Kasumi-1 (cell line): ENCODE measurements at places on chromosomes 16 and 17.
A peak's percentile ranks its signal among the peaks of the same experiment; 100 is the strongest.

GRCh38 chr17:64447526-64447925 is 1.4 kb upstream of the MILR1 start:
- DNase-seq, result no peak

GRCh38 chr17:78144147-78144719 is 2.0 kb upstream of the C17orf99 start:
- peak; percentile 97 for DNase-seq

DNA sequence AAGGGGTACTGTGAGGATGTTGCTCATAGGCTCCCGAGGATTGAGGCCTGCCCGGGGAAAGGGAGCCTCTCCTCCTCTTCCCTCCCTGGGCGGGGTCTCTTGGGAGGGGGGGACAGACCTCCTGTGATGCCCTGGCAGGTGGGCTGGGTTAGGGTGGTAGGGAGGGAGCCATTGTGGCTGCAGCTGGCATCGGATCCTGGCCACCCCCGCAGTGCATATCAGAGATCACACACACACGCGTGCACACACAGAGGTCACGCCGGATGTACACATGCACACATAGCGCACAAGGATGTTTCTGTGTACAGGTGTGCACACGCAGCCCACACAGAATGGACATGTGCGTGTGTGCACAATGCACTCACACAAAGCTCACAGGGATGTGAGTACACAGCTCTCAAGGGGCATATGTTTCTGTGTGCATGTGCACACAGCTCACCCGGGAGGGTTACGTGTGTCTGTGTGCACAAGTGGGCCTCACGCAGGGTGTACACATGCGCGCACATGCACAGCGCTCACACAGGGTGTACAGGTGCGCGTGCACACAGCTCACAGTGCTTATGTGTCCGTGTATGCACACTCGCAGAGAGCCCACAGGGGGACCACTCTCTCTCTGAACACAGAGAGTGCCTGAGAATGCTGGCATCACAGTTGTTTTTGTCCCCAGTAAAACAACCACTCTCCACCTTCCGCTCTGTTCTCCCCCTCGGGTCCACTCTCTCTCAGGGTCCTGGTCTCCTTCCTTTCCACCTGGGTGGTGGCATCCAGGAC is 2.4 kb downstream of the GJD3 start:
- no peak for DNase-seq

DNA sequence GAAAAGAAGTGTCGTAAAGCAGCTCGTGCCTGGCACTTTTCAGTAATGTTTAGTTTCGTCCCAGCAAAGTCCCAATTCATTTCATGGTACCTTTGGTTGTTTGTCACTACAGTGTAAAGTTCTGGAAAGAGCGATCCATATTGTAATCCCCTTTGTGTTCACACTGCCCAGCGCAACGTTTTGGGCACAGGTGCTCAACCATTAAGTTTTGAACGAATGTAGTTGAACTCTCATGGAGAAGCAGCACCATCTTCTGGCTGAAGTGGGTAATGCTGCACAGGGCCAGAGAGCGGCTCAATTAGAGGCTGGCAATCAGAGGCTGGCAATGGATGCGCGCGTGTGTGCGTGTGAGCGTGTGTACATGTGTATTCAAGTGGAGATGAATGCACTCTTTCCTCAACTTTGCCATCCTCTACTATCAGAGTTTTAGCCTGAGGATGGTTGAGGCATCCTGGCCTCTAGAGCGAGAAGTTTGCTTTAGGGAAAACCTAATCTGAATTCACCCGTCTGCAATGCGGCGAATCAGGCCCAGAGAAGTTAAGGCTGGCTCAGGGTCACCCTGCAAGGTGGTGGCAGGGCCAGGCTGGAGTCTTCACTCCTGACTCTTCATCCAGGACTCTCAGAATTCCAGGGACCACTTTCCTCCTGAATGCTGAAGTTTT is 29.9 kb downstream of the DYNLL2 start:
- DNase-seq, result peak; percentile 64

GRCh38 chr17:45369421-45369820 is 52.6 kb upstream of the MAP3K14 start:
- DNase-seq, result no peak

DNA sequence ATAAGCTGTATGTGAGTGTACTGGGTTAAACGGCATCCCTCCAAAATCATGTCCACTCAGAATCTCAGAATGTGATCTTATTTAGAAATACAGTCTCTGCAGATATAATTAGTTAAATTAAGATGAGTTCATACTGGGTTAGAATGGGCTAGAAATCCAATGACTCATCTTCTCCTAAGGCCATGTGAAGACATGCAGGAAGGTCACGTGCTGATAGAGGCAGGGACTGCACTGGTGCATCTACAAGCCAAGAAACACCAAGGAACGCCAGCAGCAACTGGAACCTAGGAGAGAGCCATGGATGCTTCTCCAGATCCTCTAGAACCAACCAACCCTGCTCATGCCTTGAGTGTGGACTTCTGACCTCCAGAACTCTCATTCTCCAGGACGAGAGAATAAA is 241.0 kb downstream of the XYLT1 start:
- no peak for DNase-seq

- no peak for DNase-seq
Measured at GRCh38 chr17:68592682-68593641, 8.2 kb downstream of the FAM20A start.

DNA sequence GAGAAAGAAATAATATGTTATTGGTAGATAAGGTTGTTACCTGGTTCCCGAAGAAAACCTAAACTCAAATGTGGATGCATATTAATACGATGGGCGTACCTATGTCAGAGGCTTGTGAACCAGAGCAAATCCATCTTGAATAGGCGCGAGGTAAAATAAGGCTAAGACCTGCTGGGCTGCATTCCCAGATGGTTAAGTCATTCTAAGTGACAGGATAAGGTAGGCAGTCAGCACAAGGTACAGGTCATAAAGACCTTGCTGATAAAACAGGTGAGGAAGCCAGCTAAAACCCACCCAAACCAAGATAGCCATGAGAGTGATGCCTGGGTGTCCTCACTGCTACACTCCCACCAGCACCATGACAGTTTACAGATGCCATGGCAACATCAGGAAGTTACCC is 1400.1 kb downstream of the CDH8 start:
- DNase-seq, result no peak

GRCh38 chr16:52549011-52549692 is 2.2 kb upstream of the TOX3 start:
- no peak for DNase-seq

- no peak for DNase-seq
Measured at GRCh38 chr17:49244839-49245238, 14.3 kb upstream of the PHOSPHO1 start.
